ENCODE measurements at places on chromosomes 3 and 15.

DNA sequence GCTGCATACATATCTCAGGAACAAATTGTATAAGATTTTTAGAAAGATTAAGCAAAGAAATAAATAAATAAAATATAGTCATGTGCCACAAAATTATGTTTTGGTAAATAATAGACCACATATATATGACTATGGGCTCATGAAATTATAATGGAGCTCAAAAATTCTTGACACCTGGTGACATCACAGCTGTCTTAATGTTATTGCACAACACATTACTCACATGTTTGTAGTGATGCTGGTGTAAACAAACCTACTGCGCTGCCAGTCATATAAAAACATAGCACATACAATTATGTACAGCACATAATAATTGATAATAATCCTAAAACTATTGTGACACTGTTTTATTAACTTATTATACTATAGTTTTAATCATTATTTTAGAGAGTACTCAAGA is 1159.1 kb downstream of the SI start:
- DNase-seq, result no peak

DNA sequence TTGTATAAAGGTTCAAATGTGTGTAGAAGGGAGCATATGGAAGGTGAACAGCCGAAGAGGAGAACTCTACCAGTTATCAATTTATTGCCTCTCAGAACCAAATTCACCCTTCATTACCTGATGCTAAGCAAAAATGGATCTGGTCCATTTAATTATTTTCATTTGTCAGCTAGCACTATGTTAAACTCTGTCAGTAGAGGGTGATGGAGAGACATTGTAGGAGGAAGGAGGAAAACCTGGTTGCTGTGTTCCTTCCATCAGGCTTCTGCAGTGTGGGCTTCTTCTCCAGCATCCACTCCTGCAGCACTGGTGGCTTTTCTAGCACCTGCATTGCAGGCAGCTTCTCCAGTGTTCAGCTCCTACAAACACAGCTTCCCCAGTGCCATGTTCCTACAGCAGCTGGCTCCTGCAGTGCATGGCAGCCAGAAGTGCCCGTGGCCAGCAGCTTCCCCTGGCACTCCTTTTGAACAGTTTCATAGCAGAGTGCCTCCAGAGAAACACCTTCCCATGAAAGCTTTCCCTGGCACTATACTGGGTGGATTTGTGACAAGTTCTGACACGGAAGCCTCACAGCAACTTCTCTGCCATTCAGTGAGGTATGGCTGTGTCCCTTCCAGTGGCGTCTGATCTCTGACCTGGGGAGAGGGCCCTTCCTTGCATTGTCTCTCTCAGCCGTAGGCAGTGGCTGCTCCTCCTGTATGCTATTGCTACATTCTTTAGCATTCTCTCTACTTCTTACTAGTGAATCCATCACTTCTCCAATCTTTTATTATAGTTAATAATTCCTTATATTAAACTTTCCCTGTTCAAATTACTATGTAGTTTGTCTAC is 14.6 kb upstream of the IL17RD start:
- DNase-seq, result no peak

DNA sequence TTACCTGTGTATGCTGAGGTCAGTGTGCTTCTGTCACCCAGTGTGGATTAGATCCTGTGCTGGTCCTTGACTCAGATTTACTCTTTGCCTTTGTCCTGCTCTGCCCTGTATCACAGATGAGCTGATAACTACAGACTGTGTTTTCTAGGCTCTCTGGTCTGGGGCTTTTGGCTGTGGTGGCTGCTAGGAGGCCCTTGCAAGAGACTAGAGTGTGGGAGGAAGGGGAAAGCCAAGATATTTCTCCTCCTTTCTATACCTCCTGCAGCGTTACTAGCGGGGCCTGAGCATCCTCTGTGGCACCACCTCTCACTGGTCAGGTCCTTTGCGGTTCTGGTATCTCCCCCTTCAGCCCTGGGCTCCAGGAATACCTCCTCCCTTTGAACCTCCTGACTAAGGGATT is 282.3 kb upstream of the TBC1D5 start:
- DNase-seq, result no peak

GRCh38 chr15:100033140-100033857 is 300.1 kb upstream of the LYSMD4 start:
- no peak for DNase-seq

GRCh38 chr3:141049681-141050080 is 1.5 kb upstream of the SPSB4 start:
- DNase-seq, result no peak

GRCh38 chr3:13662238-13662847 is 113.4 kb downstream of the FBLN2 start:
- no peak for DNase-seq

DNA sequence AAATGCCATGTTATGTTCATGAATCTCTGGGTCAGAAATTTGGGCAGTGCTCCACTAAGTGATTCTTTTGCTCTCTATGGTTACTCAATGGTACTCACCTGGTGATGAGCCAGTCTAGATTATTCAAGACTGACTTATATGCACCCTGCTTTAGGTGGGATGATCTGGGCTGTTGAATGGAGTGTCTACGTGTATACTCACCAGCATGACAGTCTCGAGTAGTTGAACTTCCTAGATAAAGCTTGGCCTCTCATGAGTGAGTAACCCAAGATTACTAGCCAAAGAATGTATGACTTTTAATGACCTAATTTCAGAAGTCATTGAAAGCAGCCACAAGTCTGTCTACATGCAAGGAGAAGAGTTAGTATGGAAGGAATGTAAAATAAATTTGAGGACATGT is 77.5 kb upstream of the CADM2 start:
- DNase-seq, result no peak

DNA sequence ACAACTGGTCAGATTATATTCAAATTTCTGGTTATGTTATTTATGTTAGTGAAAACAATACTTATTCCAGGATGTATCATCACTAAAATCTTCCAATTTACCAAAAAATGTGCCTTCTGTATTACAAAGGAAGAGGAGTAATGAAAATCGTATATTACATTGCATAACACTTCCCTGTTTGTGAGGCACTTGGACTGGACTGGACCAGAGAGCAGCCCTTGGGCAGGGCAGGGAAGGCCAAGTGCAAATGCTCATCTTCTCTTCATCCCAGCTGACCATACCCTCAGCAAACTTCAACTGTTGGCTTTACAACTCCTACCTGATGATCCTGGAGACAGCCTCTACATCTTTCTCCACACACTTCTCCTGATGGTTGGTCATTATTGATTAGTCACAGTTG is 285.7 kb upstream of the MME start:
- DNase-seq, result no peak

- peak; percentile 40 for DNase-seq
These were observed 38.5 kb upstream of the LIPC start for GRCh38 chr15:58393241-58393662.

DNA sequence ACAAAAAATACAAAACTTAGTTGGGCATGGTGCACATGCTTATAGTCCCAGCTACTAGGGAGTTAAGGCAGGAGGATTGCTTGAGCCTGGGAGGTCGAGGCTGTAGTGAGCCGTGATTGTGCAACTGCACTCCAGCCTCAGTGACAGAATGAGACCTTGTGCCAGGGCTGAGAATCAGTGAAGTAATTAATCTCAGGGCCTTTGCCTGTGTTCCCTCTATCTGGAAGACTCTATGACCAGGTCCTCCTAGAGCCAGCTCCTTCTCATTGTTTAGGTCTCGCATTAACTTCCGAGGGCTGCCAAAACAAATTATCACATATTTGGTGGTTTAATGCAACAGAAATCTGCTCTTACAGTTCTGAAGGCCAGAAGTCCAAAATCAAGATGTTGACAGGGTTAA is 41.4 kb upstream of the FLNB start:
- no peak for DNase-seq

DNA sequence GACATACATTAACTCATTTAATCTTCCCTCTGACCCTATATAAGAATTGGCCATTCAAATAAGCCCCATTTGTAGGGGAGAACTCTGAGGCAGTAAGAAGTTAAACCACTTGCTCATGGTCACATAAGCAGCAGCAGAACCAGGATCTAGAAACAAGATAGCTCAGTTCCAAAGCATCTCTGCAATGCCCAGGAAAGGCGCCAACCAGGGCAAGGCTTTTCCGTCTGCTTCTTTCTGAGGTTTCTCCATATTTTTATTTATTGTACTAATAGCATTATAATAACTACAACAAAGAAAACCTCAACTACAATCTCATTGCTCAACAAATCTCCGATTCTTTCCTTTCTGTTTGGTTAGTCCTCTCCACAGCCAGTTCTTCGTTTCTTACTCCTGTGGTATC is 4.3 kb upstream of the UBE2E2 start:
- no peak for DNase-seq

DNA sequence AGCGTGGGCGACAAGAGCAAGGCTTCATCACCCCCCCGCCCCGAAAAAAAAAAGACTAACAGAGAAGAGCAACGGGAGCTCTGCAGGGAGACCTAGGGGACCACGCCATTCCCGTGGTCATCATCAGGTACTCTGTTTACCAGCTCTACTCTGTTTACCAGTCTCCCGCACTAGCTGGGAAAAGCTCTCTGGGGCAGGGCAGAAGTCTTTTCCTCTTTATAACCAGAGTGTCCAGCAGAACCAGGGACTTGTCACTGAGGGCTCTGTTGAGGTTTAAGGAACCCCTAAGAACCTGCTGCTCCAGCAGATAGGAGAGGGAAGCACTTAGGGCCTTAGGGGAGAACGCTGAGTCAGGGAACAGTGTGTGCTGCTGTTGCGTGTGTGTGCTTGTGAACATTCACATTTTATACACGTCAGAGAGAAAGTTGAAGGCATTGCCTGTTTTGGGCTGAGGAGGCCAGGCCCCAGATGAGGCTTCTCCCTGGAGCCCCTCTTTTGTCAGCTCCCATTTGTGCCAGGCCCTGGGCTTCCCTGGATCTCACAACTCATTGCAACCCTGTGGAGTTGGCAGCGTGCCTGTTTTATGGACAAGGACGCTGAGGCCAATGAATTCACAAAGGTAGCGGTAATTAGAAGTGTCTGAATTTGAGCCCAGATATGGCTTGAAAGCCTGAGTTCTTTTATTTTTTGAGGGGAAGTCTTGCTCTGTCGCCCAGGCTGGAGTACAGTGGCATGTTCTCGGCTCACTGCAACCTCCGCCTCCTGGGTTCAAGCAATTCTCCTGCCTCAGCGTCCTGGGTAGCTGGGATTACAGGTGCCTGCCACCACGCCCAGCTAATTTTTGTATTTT is 24.2 kb upstream of the ERICH6 start:
- DNase-seq, result no peak

DNA sequence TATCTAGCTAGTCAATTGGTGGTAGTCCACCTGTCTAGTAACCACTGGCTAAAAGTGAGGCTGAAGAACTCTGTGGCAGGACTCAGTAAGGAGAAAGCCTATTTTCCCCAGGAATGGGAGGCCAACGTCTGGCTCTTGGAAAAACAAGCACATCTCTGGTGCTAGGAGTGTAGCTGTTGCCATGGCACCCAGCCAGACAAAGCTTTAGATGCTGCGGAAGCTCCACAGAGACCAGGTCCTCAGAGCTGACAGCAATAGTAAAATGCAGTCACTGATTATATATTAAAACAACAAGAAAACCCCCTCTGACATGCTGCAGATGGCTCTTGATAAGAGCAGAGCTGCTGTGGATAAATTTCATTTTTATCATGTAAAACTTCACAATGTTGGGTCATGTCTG is 124.9 kb upstream of the STRIT1 start:
- no peak for DNase-seq

- DNase-seq, result no peak
These were observed 46.6 kb downstream of the MAGI1 start for GRCh38 chr3:65992106-65992505.

DNA sequence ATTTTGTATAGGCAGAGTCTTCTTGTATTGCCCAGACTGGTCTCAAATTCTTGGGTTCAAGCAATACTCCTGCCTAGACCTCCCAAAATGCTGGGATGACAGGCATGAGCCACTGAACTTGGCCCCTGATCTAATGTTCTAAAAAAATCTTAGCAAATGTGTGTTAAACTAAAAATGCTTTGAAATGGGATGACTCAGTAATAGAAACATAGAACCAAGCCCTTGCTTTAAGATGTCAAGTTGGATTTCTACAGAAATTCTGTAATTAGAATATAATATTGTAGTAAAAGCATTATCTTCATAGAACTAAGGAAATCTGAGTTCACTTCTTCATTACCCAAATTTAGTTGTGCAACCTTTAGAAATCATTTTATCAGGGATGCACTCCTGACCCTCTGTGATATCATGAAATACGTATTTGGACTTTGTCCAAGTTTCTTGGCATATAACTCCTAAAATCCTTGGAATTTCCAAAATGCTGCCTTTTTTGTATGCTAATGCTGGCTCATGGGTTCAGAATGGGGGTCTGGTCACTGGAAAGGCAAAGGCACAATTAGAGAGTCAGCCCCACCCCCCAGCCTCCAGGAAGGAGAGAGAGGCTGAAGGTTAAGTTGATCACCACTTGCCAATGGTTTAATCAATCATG is 217.3 kb downstream of the TP63 start:
- no peak for DNase-seq

GRCh38 chr15:44145495-44145894 is 49.6 kb downstream of the FRMD5 start:
- DNase-seq, result no peak

DNA sequence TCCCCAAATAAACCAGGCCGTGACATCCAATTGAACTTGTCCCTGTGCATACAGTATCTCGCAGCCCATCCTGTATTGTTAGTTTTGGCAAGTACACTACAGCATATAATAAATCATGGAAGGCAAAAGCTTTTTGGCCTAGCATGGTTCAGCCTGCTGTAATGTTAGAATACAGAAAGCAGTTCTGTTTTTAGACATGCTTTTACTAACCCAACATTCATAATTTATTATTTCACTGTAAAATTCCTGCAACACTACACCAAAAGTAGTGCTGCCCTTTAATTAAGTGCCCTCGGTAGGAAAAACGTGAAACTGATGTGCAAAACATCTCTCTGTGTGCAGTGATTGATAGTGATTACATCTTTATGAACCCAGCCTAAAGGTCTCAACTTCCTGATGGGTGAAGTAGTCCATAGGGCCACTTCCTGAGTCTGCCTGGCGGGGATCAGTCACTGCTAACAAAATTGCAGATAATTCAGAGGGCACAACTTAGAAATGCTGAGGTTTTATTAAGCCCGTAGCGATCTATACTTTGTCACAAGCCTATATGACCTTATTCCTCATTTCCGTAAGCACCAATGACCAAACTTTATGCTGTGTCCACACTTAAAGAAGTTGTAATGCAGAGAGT is 227.8 kb downstream of the CDIN1 start:
- no peak for DNase-seq

DNA sequence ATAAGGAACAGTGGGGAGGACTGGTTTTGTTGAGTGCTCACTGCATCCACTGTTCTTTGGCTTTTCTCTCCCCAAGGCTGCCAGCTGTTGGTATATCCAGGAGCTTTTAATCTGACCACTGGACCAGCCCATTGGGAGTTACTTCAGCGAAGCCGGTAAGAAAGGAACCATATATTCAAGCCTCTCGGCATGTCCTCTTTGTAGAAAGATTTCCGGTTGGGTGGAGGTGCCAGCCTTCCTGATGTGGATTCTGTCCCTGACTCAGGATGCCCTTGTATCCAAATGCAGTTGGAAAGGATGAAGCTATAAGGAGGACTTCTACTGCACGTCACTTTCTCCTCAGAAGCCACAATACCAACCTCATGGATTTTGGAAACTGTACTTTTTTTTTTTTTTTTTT is 14.2 kb downstream of the NIT2 start:
- no peak for DNase-seq
